ENCODE measurements at places on chromosomes 6 and 20.

GRCh38 chr6:160519603-160520042 is 144.5 kb downstream of the LPA start:
- no peak for DNase-seq

DNA sequence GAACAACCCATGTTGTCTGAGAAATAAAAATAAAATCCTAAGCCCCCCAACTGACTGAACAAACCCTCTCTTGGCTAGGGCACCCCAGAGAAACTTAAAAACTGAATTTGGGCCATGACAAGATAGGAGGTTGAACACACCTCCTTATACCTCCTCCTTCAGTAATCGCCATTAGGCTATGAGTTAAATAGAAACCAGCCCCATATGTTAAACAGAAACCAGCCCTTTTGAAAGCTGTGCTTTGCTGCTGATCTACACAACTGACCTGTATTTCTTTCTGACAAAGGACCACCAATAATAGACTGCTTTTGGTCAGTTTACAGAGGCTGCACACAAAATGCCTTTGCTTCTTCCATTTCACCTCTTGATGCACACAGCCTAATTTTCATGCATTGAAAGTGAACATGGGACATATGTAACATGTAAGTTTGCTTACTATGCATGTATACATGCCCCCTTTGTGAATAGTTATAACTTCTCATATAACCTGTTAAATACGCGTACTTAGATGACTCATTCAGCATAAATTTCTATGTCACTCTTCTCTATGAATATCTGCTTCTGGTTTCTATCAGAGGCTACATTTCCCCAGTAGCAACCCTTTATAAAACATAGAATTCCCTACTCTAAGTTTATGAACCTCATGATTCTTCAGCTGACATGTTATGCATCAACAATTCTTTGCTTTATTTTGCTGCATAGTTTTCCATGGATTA is 462.9 kb downstream of the COL12A1 start:
- no peak for DNase-seq

GRCh38 chr20:51391926-51392325 is 150.6 kb downstream of the NFATC2 start:
- DNase-seq: no peak

- no peak for DNase-seq
Measured at GRCh38 chr6:33156561-33156960, 35.7 kb downstream of the COL11A2 start.

DNA sequence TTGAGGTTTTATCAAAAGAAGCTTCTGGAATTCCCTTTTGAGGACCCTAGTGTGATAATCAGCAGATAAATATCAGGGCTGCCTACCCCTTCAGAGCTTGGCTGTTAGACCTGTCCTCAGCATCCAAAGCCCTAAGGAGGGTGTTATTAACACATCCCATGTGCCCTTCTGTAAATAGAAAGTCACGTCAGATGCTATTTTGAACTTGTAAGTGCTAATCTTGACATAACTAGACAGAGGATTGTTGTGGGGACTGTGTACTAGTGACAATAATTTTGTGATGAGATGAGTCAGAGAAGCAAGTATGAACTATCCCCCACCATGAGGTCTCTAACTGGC is 4.9 kb upstream of the LAMA4 start:
- no peak for DNase-seq

GRCh38 chr6:34142061-34142998 is 3.6 kb downstream of the GRM4 start:
- no peak for DNase-seq

All from NK-92 treated with Interleukin-12 subunit alpha and Interleukin-12 subunit beta, amount 100 ng/mL, for 24 hours (cell line).